ENCODE measurements at places on chromosomes 6 and 20.

DNA sequence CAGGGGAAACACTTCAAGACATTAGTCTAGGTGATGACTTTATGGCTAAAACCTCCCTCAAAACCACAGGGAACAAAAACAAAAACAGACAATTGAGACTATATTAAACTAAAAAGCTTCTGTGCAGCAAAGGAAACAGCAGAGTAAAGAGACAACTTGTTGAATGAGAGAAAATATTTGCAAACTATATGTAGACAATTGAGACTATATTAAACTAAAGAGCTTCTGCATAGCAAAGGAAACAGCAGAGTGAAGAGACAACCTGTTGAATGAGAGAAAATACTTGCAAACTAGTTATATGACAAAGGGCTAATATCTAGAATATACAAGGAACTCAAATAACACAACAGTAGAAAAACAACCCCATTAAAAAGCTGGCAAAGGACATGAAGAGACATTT is 136.4 kb downstream of the IBTK start:
- no peak for DNase-seq

DNA sequence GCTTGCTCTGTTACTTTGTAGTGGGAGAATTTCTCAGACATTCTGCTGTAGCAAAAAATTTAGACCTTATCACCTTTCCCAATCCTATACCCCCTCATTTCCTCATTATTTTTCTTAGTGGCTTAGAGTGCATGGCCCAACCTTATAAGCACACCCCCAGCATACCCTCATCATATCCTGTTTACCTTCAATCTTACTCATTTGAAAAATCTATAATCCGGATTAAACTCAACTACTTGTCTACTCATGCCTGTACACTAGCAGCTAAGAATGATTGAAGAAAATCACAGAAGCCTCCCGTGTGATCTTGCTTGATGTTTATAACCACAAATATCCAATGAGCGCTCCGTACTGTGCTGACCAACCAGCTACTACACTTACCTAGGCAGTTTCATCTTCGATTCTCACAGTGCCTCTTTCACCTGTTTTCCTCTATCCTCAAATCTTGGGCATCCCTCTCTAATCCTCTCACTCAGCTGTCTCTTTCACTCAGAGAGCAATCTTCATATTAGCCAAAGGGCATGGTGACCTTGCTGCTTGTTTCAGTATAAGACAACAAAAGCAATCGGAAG is 36.6 kb downstream of the AIG1 start:
- DNase-seq = no peak

DNA sequence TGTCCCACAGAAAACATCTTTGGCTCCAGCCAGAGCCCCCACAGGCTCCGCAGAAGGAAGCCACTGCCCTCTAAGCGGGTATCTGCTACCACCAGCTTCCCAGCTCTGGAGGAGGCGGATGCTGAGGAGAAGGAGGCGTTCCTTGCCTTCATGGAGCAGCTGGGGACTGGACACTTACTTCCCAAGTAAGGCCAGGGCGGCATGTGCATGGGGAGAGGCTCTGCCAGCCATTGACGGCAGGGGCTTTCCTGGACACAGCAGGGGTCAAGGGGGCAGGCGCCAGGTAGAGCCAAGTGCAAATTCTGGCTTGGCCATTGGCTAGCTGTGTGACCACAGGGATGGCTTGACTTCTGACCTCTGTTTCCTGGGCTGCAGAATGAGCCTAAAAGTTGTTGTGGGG is 17.8 kb downstream of the RAB44 start:
- DNase-seq = no peak

GRCh38 chr6:166024252-166024651 is 143.4 kb downstream of the TBXT start:
- no peak for DNase-seq

GRCh38 chr6:47165918-47166317 is 123.8 kb upstream of the ADGRF1 start:
- DNase-seq = no peak
